ENCODE measurements at places on chromosomes 5 and 9. TPM values are rescaled to one million over a fixed set of nuclear protein-coding genes. Genes with fewer than 3 reads are reported as not detected.

DNA sequence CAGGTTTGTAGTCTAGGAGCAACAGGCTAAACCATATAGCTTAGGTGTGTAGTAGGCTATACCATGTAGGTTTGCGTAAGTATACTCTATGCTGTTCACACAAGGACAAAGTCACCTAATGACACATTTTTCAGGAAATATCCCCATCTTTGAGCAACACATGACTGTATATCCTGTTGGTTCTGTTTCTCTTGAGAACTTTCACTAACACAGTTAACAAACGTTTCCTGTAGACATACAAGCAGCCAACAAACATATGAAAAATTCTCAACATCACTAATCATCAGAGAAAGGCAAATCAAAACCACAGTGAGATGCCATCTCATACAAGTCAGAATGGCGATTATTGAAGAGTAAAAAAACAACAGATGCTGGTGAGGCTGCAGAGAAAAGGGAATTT lies 68.2 kb downstream of the NR2F1-AS1 start:
- no peak overlapping the region for H3K27ac ChIP-seq
- H3K36me3 ChIP-seq: no peaks in the 10 kb centered on the region
- DNase-seq: no peak
- no peak overlapping the region for H3K4me3 ChIP-seq

- H3K4me1 ChIP-seq: no peaks in the 10 kb centered on the region
- no peak overlapping the region for H3K4me3 ChIP-seq
- DNase-seq: no peak
- H3K27me3 ChIP-seq: no peaks in the 10 kb centered on the region
Measured at GRCh38 chr9:116656977-116657376, 30.1 kb upstream of the TRIM32 start.

DNA sequence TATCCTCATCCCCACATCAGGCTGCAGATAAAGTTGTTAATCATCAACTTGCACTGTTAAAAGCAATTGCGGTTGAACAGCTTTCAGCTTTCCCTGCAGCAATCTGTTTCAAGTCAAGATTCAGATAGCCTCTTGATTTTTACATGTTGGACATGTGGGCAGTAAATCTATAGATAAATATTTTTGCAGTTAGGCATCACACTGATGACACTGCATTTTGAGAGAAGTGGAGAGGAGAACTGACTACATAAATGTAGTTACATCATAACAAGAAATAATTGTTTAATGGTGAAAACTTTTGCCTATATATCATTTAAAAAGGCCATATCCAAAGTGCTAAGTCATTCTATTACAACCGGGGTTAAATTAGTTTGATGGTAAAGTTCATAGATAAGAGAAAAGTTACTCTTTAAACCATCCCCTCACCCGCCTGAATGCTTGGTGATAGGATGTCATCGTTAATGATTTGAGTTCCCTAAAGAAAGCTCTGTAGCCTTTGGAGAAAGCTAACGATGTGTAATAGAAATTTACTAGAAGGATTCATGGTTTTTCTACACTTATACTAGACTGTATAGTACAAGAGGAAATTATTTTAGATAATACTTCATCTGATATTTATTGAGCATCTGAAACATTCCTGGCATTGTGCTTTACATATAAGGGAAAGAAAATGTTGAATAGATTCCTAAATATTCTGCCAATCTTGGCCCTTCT lies 30.8 kb upstream of the ALDH1A1 start:
- H3K4me1 ChIP-seq: no peaks in the 10 kb centered on the region
- no peak overlapping the region for H3K4me3 ChIP-seq
- H3K27me3 ChIP-seq: no peaks in the 10 kb centered on the region
- H3K27ac ChIP-seq: no peak overlapping the region
- no peaks in the 10 kb centered on the region for H3K36me3 ChIP-seq
- DNase-seq: no peak

DNA sequence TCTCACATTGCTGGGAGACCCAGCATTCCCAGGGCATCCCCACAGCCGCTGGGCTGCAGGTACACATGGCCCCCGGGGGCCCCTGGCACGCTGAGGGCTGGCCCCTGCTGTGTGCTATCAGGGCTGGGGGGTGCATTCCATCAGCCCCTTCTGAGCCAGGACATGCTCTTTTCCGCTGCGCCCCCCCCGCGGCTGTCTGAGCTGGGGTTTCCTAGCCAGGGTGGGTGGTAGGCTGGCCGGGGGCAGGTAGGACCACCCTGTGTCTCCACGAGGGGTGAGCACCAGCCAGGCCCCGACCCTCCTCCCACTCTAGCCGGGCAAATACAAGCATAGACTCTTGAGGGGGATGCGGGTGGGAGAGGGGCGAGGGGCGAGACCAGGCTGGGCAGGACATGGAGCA lies 58.1 kb upstream of the FCN2 start:
- no peak for DNase-seq
- no peaks in the 10 kb centered on the region for H3K4me1 ChIP-seq
- H3K27me3 ChIP-seq: no peaks in the 10 kb centered on the region
- no peaks in the 10 kb centered on the region for H3K36me3 ChIP-seq

GRCh38 chr9:108217431-108218349 lies 638.1 kb downstream of the ACTL7B start:
- H3K27me3 ChIP-seq: no peaks in the 10 kb centered on the region
- no peak overlapping the region for H3K4me3 ChIP-seq
- no peaks in the 10 kb centered on the region for H3K4me1 ChIP-seq
- no peaks in the 10 kb centered on the region for H3K36me3 ChIP-seq
- no peak for DNase-seq
- H3K27ac ChIP-seq: no peak overlapping the region

DNA sequence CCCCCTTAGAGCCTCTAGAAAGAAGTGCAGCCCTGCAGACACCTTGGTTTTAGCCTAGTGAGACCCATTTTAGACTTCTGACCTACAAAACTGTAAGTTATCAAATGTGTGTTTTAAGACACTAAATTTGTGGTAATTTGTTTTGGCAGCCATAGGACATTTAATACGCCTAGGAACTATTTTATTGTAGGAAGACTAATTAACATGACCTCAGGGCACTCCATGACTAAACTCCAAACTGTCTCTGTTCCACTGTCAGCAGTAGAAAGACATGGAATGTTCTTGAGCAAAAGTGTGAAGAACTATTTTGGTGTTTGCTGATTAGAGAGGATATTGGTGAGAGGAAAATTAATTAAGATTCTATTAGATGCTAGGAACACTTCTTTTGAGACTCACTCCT lies 4.1 kb upstream of the APC start:
- H3K4me1 ChIP-seq: peaks cover 12% of the 10 kb centered on the region
- no peaks in the 10 kb centered on the region for H3K27me3 ChIP-seq
- no peak overlapping the region for H3K4me3 ChIP-seq

GRCh38 chr5:31192442-31192841 lies 1.0 kb upstream of the CDH6 start:
- H3K4me3 ChIP-seq: no peak overlapping the region
- DNase-seq: no peak
- peaks cover 50% of the 10 kb centered on the region for H3K27me3 ChIP-seq
- H3K27ac ChIP-seq: no peak overlapping the region
- H3K4me1 ChIP-seq: no peaks in the 10 kb centered on the region

DNA sequence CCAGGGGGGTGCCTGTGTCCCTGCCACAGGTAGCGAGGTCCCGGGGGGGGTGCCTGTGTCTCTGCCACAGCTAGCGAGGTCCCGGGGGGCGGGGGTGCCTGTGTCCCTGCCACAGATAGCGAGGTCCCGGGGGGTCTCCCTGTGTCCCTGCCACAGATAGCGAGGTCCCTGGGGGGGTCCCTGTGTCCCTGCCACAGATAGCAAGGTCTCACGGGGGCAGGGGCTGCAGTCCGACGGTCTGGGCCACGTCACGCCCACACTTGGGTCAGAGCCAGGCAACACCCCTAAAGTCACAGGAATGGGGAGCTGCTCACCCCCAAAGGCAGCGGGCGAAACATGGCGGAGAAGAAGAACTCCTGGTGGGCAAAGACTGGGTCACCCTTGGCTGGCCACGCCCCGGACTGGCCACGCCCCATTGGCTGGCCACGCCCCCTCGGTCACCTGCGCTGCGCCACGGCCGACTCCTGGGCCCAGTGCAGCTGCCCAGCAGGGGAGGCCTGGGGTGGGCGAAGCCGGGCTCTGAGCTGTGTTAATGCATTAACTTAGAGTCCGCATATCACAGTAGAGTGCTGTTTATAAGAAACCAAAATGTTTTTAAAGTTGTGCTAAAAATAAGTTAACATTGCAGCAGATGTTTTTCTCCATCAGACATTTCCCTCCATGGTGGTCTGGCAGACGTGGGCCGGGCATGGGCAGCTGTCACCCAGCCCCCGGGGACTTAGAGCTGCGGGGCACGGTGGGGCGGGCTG lies 7.0 kb downstream of the NOXA1 start:
- no peak overlapping the region for H3K27ac ChIP-seq
- H3K4me3 ChIP-seq: no peak overlapping the region
- H3K4me1 ChIP-seq: no peaks in the 10 kb centered on the region

DNA sequence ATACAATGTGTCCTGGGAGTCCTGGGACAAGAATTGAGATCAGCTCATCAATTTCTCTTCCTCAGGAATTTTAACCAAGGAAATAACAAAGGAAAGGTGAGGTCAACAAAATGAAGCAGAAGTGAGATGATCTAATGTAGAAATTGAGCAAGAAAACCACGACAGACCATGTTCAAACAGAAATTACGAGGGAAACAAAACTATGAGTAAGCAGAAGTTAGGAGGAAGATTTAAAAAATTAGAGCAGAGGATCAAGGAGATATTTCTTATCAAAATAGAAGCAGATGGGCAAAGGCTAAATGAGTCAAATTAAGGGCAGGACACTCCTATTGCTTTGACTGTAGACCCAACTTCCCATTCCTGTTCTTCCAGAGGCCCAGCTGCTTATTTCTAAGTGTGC lies 97.4 kb downstream of the HINT1 start:
- H3K27me3 ChIP-seq: no peaks in the 10 kb centered on the region
- DNase-seq: no peak
- H3K4me1 ChIP-seq: peaks cover 23% of the 10 kb centered on the region
- H3K36me3 ChIP-seq: no peaks in the 10 kb centered on the region
- peak overlapping the region; percentile 4 for H3K27ac ChIP-seq
- H3K4me3 ChIP-seq: no peak overlapping the region

- H3K36me3 ChIP-seq: no peaks in the 10 kb centered on the region
- no peak overlapping the region for H3K27ac ChIP-seq
- no peaks in the 10 kb centered on the region for H3K4me1 ChIP-seq
- H3K27me3 ChIP-seq: no peaks in the 10 kb centered on the region
Measured at GRCh38 chr5:14913096-14913495, 41.5 kb upstream of the ANKH start.

DNA sequence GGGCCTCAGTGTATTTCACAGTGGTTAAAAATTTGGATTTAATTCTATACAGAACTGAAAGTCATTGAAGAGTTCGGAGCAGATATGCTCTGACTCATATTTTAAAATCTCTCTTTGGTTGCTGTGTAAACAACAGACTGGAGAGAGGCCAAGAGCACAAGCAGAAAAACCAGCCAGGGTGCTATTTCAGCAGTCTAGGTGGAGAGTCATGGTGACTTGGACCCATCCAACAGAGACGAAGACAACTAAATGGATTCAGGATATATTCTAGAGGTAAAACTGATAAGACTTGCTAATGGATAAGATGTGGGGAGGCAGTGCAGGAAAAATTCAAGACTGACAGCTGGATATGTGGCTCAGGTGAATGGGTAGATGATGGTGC lies 168.9 kb downstream of the MAPKAP1 start:
- H3K27ac ChIP-seq: no peak overlapping the region
- H3K36me3 ChIP-seq: peaks cover 11% of the 10 kb centered on the region
- no peak overlapping the region for H3K4me3 ChIP-seq
- no peaks in the 10 kb centered on the region for H3K27me3 ChIP-seq
- DNase-seq: no peak

- no peaks in the 10 kb centered on the region for H3K4me1 ChIP-seq
- peaks cover 13% of the 10 kb centered on the region for H3K27me3 ChIP-seq
- H3K36me3 ChIP-seq: no peaks in the 10 kb centered on the region
- DNase-seq: no peak
Measured at GRCh38 chr9:90720621-90721265, 78.1 kb upstream of the DIRAS2 start.

DNA sequence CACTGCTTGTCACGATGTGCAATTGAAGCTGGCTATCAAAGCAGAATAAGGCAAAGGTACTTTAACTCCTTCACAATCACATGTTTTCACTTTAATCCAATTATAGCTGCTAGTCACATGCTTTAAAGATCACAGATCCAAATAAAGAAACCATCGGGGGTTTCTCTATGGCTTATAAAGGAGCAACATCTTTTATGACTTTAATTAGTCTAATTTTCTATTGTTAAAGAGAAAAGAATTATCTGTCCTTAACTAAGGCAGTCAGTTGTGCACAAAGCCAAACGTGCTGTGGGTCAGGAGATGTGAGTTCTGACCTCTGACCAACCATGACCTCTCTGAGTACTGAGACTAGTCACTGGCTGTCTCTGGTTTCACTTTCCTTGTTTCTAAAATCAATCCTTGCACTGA lies 561.1 kb downstream of the RAB3C start:
- H3K27me3 ChIP-seq: no peaks in the 10 kb centered on the region
- no peak overlapping the region for H3K27ac ChIP-seq
- H3K4me1 ChIP-seq: peaks cover 4% of the 10 kb centered on the region
- H3K36me3 ChIP-seq: no peaks in the 10 kb centered on the region
- DNase-seq: no peak

DNA sequence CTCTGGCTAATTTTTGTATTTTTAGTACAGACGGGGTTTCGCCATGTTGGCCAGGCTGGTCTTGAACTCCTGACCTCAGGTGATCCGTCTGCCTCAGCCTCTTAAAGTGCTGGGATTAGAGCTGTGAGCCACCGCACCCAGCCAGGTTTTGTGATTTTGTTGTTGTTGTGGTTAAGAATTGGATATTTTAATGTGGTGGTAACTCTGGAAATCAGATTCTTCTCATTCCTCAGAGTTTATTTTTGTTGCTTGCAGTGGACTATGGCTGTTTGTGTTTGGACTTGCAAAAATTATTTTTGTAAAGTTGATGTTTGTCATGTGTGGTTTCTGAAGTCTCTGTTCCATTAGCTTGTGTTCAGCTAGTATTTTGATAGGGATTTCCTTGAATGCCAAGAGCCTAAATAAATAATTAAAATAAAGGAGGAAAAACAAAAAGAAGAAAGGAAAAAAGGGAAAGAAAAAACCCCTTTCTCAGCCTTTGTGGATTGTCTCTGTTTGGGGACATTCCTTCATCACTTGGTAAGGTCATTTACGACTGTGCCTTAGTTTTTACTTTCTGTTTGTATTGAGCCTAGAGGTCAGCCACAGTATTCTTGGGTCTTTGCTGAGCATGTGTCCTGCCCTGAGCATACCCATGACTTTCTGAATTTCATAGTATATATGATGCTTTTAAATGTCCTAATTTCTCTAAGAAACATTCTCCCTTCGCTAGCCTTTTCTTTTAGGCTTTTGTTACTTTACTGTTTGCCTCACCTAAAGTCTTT lies 37.3 kb downstream of the PBX3 start:
- no peak overlapping the region for H3K27ac ChIP-seq
- peaks cover 7% of the 10 kb centered on the region for H3K4me1 ChIP-seq
- H3K27me3 ChIP-seq: no peaks in the 10 kb centered on the region

DNA sequence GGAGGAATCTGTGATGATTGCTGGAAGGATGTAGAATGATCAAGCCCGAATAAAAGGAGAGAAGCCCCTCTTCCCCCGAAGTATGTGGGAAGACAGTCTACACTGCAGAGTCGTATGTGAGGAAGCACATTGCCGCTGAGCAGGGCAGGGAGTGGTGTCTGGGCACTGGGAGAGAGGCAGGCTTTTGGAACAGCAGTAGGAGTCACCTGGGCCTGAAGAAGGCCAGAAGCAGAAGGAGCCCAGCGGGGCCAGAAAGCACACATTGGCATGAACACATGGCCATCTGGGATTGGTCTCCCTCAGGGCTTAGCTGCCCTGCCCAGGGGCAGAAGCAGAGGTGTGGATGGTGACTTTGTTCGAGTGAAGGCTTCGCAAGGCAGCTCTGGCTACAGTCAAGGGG lies 162.8 kb downstream of the ERCC6L2 start:
- no peaks in the 10 kb centered on the region for H3K27me3 ChIP-seq
- H3K27ac ChIP-seq: no peak overlapping the region
- DNase-seq: no peak
- no peak overlapping the region for H3K4me3 ChIP-seq

Gene PCDHA8
- not detected for total RNA-seq

Gene CCNI2
- total RNA-seq: 7.2 TPM

Gene RNF183
- total RNA-seq: 0.44 TPM

Measured in CD4-positive, alpha-beta T cell (primary cell).